ENCODE measurements at places on chromosomes 1 and 21. TPM values are rescaled to one million over a fixed set of nuclear protein-coding genes. Genes with fewer than 3 reads are reported as not detected.

HCRTR1 gene
- 0.23 TPM for total RNA-seq

DNA sequence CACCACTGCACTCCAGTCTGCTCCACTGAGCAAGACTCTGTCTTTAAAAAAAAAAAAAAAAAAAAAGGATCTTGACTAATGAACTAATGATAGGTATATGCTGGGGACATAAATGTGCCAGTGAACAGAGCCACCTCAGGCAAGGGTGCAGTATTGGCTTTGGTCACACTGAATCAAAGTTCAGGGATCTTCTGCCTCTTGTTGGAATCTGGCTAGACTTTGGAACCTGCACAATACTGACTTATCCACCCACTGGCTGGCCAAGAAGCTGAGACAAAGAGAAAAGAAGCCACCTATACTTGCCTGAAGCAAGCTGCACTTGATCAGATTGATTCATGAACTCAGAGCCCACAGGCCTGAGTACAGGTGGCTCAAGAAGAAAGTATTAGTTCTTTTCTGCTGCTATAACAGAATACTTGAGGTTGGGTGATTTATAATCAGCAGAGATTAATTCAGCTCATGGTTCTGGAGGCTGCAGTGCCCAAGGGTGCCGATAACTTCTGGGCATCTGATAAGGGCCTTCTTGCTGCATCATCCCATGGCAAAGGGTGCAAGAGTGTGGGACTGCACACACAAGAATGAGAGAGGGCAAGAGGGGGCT, 172.0 kb downstream of the FGGY start:
- ATAC-seq = no peak

DNA sequence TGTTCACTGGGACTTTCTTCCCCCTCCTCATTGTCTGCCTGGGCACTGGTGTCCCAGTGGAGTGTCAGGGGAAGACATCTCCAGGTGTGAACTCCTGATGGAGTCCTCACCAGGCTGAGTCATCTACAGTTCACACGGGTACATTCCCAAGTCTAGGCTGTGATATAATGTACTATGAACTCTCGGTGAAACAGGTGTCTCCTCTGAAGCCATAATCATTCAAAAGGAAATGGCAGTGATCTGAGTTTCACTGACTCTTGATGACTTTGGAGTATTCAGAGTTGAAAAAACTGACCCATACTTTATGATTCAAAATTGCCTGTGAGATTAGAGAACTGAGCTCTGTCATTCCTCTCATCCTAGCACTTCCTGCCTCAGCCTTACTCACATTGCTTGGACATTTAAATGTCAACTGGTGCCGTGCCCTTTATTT, 9.1 kb downstream of the LAMC2 start:
- no peak for ATAC-seq

FCRL2 gene
- 0.27 TPM for total RNA-seq

DNA sequence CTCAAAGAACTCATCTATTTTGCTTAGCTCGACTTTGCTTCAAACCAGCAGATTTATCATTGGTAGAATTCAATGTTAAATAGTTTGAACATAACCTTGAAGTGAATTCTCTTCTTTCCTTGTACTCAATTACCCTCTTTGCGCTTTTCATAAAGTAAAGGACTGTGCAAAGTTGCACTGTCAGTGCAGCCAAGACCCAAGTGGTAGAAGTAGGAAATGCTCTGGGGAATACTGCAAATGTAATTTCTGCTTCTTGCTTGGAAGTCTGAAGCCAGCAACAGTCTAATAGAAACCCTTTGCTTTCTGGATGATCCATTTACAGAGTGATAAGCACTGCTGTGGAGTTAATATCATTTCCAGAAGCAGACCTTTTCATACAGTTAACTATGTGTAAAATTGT, 936.7 kb upstream of the TMPRSS15 start:
- ATAC-seq = no peak

GRCh38 chr21:41729701-41730366, 37.0 kb downstream of the RIPK4 start:
- ATAC-seq = no peak

GRCh38 chr1:180041582-180041981, 87.0 kb downstream of the CEP350 start:
- ATAC-seq = no peak
